Activated naive CD8-positive, alpha-beta T cell treated with anti-CD3 and anti-CD28 coated beads, Interleukin-2, amount 10 ng/mL, durations not matched to agents 7 days and 5 days (primary cell): ENCODE measurements at places on chromosomes 4 and X. TPM values are rescaled to one million over a fixed set of nuclear protein-coding genes. Genes with fewer than 3 reads are reported as not detected.

GRCh38 chr4:52312722-52313121 is 261.6 kb downstream of the SPATA18 start:
- no peak for DNase-seq

GRCh38 chr4:58360354-58361133 is 1250.4 kb upstream of the IGFBP7 start:
- DNase-seq = no peak

DNA sequence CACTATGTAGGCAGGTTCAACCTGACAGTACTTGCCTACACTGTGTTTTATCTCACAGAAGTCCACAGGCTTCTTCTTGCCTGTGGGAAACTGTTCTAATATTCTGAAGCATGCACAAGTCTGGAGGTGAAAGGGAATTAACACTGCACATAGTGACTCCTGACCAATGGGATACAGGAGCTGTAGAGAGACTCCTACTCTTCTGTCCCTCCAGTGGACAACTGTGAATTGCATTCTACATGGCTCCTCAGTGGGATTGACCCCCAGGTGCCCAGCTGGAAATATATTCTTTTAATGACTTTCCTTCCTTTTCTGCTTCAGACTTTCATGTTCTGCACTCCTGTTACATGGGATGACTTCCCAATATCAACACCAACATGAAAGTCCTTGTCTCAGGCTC is 8.2 kb upstream of the YIPF6 start:
- no peak for DNase-seq

- DNase-seq = no peak
These were observed 12.1 kb downstream of the APLN start for GRCh38 chrX:129642641-129643040.

DNA sequence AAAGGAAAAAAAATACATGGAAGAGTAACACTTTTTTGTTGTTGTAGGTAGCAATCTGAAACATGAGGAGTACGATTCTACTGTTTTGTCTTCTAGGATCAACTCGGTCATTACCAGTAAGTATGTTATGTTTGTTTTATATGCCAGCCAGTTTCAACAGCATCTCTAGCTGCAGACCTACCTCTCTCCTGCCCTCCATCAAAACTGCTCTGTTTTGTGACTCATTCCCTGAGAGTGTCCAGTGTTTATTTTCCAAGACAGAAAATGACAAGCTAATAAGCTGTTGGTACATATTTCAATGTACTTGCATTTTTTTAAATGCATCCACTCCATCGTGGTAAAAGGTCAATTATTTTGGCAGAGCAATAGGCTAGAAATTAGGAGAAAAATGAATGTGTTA is 347 bp downstream of the AMTN start:
- DNase-seq = no peak

GRCh38 chrX:114709406-114709805 is 125.5 kb downstream of the HTR2C start:
- no peak for DNase-seq

- no peak for DNase-seq
These were observed 346.3 kb downstream of the FBXW7 start for GRCh38 chr4:152189451-152190179.

DNA sequence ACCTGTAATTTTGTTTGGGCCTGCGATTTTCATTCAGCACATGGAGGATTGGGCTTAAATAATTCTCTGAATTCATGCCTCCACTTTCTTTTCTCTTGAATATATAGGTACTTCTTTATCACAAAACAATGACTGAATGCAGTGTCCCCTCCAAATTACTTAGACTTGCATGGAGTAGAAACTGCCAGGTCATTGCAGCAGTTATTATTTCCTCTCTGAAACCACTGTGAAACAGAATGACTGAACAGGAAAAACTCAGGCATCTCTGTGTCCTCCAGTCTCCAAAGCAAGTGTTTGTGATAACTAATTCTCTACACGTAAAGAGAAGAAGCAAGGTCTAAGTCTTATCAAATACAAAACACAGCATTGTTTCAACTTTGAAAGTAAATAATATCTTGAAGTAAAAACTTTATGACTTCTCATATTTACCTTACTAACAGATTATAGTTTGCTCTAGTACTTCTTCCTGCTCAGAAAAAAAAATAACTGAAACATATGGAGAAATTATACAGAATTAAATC is 144.5 kb upstream of the DIAPH2 start:
- no peak for DNase-seq

DNA sequence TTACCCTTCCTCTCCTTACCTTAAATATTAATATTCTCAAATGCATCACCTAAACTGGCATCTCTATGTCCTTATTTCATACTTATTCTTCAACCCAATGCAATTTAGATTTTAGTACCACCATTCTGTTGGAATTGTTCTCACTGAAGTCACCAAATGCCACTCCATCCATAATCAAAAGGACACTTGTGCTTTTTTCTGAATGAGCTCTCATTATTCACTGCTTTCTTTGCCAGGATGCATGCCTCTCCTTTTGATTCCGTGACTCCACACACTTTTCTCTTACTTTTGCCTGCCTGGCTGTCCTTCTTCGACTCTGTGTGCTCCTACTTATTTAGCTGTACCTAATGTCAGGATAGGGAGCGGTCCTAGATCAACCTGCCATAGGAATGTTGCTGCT is 633.1 kb upstream of the BOD1L1 start:
- no peak for DNase-seq

GRCh38 chr4:164591666-164592065 is 162.3 kb upstream of the SMIM31 start:
- DNase-seq = no peak

DNA sequence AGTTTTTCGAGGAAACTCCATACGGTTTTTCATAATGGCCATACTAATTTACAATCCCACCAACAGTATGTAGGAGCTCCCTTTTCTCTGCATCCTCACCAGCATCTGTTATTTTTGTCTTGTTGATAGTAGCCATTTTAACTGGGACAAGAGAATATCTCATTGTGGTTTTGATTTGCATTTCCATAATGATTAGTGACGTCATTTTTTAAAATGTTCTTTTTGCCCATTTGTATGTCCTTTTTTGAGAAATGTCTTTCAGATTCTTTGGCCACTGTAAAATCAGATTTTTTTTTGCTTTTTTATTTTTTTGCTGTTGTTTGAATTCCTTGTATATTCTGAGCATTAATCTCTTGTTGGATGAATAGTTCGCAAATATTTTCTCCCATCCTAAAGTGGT is 243.9 kb downstream of the TRIML1 start:
- no peak for DNase-seq

DNA sequence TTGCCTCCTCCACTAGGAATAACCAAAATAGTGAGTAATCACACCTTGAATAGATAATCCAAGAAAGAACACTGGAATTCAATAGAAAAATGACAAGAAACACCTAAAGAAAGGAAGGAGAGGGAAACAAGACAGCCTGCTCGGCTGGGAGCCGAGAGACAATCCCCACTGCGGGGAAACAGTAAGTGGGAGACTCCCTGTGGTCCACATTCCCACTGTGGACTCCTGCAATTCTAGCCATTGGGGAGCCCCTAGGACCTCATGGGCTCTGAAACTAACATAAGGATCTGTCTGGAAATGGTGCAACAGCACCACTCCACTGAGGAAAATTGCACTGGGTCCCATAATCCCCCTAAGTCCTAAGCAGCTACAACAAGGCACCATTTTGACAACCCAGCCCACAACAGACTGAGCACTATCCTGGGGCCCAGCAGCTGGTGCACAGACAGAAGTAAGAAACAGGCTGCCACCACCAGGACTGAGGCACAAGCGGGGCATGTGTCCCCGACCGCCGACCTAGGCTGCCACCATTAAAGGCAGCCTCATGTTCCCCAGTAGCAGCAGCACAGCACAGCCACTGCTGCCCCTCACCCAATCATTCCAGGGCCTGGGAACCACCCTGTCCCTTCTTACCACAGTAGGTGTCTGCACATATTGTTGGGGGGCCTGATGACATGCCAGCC is 14.2 kb downstream of the LRBA start:
- no peak for DNase-seq

GRCh38 chr4:21454831-21455230 is 493.7 kb downstream of the KCNIP4 start:
- no peak for DNase-seq

- no peak for DNase-seq
These were observed 169.9 kb upstream of the HS3ST1 start for GRCh38 chr4:11598591-11598990.

DNA sequence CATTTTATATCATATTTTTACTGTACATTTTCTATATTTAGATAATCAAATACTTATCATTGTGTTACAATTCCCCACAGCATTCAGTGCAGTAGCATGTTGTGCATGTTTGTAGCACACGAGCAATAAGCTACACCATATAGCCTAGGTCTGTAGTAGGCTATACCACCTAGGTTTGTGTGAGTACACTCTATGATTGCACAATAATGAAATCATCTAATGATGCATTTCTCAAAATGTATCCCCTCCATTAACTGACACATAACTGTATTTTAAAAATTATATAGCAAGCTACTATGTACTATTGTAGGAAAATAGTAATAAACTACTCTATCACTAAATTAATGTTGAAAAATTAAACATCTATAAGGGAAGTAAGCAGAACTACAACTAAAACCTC is 518.4 kb upstream of the PABPC4L start:
- no peak for DNase-seq

Gene HPSE
- 17.3 TPM for total RNA-seq

Gene CXXC4
- 0.11 TPM for total RNA-seq

Gene PIN4
- 9.5 TPM for total RNA-seq

Gene PJA1
- total RNA-seq = 22.4 TPM

Gene LONRF3
- 1.6 TPM for total RNA-seq

Gene DCAF8L2
- total RNA-seq = not detected

Gene MAGEA11
- total RNA-seq = not detected

Gene EPGN
- not detected for total RNA-seq

Gene IL1RAPL2
- not detected for total RNA-seq
